ENCODE measurements at places on chromosomes 7 and 10.

- no peak for DNase-seq
Observed at GRCh38 chr7:101563943-101564777, 64.9 kb downstream of the MYL10 start.

- no peak for DNase-seq
Observed at GRCh38 chr7:155285833-155286232, 11.8 kb upstream of the INSIG1 start.

DNA sequence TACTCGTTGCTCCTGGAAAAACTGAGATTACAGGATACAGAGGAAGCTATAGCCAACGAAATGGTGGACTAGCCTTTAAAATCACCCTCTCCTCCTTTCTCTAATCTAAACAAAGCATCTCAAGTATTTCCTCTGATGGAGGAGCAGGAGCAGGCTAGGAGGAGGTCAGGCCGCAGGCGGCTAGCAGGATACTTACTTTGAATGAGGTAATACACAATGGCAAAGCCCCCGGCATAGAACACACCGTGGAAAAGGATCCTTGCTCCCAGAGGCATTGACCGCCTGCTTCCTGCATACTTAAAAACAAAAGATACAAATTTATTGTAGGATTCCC is 64.4 kb downstream of the STK17A start:
- peak; percentile 96 for DNase-seq

DNA sequence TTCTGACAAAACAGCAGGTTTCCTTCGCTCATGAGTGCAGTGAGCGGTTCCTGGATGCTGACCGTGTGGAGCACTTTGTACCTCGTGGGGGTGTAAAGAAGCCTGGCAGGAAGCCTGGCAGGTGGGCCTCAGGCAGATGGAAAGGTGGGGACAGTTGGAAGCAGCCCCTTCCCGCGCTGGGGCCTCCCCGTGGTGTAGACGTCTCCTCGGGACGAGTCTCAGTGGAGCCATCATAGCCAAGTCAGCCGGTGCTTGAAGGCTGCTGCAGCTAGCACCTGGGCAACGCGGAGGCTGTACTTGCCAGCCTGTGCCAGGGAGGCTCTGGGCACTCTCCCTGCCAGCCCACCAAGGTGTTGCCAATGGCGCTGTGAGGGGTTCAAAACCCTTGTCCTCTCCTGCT is 154.5 kb downstream of the WDR37 start:
- no peak for DNase-seq

GRCh38 chr7:17094963-17095574 is 203.4 kb upstream of the AHR start:
- DNase-seq, result peak; percentile 87

- no peak for DNase-seq
Observed at GRCh38 chr7:132930881-132931280, 151.0 kb downstream of the CHCHD3 start.

GRCh38 chr10:24848195-24848594 is 104.2 kb downstream of the PRTFDC1 start:
- no peak for DNase-seq

- peak; percentile 89 for DNase-seq
Observed at GRCh38 chr7:46784732-46785131, 797.2 kb downstream of the TNS3 start.

DNA sequence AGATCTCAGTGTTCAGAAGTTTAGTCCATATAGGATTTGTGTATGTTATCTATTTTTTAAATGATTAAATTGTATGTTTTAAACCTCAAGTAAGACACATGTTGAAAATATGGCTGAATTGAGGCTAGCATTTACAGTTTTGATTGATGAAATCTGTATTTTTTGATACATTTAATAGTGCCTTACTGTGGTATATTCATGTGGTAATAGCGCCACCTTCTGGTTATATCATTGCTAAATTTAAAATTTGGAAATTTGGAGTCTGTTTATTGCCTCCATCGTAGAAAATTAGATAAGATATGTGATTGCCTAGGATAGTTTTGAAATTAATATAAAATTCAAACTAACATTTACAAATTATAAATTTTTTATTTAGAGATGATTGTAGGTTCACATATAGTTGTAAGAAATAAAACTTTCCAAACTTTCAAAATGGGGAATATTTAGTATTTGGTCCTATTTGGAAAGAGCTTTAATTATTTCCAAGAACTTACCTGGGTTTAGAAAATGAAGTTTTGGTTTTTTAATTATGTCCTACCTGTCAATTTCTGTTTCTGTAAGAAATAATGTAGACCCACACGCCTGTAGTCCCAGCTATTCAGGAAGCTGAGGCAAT is 19.1 kb upstream of the ARMS2 start:
- no peak for DNase-seq

- DNase-seq, result no peak
Observed at GRCh38 chr10:24884793-24885192, 67.6 kb downstream of the PRTFDC1 start.

DNA sequence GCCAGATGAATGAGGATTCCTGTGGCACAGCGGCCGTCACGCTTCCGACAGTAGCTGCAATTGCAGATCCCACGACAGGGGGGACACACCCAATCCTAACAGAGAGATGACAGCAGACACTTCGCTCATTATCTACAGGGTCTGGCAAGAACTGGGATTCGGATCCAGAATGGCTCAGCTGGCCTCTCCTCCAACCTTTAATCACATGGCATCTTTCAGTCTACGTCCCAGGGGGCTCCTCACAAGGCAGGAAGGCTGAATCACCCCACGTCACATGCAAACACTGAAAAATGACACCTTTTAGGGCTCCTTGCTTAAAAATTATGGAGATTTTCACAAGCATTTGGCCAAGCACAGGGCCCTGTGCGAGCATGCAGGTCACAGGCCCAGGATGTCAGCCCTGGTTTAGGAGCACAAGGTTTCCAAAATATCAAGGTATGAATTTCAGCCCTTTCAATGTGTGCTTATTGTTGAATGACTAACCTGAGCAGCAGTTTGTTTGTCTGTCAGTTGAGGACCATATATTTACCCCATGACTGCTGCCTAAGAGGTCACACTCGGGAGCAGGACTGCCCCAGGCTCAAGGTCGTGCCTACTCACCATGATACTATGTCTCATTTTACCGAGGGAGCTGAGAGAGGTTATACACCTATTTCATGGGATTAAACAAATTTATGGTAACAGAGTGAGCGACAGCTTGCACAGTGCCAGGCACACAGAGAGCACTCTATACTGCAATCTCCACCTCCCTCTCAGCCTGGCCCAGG is 42.5 kb downstream of the CDCA7L start:
- no peak for DNase-seq

DNA sequence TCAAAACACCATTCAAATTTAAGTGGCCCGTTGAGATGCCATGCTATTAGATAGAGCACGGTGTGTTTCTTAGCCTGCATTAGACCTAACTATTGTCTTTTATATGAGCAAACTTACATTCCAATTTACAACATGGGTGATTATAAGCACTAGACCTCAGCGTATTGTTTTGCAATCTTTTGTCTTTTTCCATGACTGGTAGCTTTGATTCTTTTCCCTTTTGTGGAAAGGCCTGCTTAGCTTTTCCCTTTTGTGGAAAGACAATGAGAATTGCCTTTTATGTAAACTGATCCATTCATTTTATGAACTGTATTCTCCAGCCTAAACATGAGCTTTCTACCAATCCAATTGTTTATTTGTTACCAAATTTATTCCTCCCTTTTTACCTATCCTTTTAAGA is 823.1 kb downstream of the CCSER2 start:
- no peak for DNase-seq

DNA sequence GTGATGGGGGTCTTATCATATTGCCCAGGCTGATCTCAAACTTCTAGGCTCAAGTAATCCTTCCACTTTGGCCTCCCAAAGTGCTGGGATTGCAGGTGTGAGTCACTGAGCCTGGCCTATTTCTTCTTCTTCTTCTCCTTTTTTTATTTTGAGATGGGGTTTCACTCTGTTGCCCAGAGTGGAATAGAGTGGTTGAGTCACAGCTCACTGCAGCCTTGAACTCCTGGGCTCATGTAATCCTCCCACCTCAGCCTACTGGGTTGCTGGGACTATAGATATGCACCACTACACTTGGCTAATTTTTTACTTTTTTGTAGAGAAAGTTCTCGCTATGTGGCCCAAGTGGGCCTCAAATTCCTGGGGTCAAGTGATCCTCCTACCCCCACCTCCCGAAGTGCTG is 124.3 kb downstream of the SKIDA1 start:
- peak; percentile 32 for DNase-seq

GRCh38 chr10:26855186-26855585 is 5.6 kb downstream of the ABI1 start:
- DNase-seq, result no peak

- DNase-seq, result no peak
Observed at GRCh38 chr7:24725554-24726241, 31.6 kb downstream of the GSDME start.

GRCh38 chr10:3865565-3865964 is 80.6 kb upstream of the KLF6 start:
- no peak for DNase-seq

GRCh38 chr7:39375874-39376190 is 190.4 kb upstream of the YAE1 start:
- DNase-seq, result no peak

GRCh38 chr7:491292-491957 is 28.2 kb downstream of the PDGFA start:
- DNase-seq, result no peak

GRCh38 chr10:49277973-49278372 is 21.0 kb upstream of the C10orf71 start:
- no peak for DNase-seq

GRCh38 chr10:33123680-33124079 is 165.7 kb upstream of the ITGB1 start:
- DNase-seq, result no peak

- DNase-seq, result no peak
Observed at GRCh38 chr7:122487131-122487530, 182.6 kb upstream of the FEZF1 start.

GRCh38 chr7:137611606-137612005 is 235.2 kb downstream of the DGKI start:
- DNase-seq, result no peak

- peak; percentile 39 for DNase-seq
Observed at GRCh38 chr7:34596887-34597286, 61.1 kb upstream of the NPSR1 start.

DNA sequence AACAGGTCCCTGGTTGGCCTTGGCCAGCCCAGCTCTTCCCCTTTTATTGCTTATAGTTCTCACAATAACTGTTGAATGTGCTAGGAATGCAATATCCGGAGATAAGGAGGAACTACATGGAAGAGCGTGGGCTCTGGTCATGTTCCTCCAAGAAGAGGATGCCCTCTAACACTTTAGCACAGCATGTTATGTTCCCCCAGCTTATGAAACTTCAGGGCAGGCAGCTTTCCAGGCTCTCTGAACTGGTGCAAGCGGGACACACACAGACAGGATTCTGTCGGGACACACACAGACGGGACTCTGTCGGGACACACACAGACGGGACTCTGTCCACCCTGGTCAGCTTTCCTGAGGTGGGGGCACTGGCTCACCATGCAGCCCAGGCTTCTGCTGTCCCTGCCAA is 141.6 kb downstream of the PKD1L1 start:
- DNase-seq, result no peak

Data from NCI-H226 (cell line).